SK-N-SH (cell line): ENCODE measurements at places on chromosomes 5 and 9. TPM values are rescaled to one million over a fixed set of nuclear protein-coding genes. Genes with fewer than 3 reads are reported as not detected.

DNA sequence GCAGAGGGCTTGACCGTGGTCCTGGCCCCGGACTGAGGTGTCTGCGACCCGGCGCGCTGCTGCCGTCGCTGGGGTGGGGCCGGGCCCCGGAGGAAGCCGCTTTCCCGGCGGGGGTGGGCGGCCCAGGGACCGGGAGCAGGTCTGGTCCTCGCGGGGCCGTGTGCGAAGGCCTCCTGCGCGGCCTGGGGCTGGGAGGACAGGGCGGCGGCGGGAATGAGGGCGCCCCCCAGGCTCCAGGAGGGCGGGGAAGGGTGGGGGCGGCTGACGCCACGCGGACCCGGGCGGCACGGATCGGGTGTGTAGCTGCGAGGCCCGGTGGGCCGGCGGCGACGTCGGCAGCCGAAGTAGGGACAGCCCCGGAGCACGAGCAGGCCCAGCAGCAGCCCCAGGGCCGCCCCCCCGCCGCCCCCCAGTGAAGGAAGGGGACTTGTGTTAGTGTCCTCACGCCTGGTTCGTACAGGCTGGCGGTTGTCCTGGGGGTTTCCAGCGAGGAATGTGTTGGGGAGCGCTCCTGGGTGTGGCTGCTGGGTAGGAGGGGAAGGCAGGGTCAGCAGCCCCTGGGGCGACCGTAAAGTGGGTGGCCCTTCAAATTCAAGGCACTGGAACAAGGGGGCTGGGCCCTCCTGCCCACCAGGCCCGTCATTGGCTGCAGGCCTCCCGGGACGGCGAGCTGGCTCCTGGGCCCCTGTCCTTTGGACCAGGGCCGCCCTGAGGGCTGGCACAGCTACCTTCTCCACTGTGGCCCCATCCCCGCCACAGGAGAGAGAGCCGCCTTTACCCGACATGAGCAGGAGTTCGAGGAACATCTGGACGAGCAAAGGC, 597 bp upstream of the TMEM250 start:
- H3K27me3 ChIP-seq: no peaks in the 10 kb centered on the region
- peak overlapping the region; percentile 92 for H3K27ac ChIP-seq
- no peaks in the 10 kb centered on the region for H3K36me3 ChIP-seq
- peak overlapping the region; percentile 83 for H3K4me3 ChIP-seq
- peaks cover 20% of the 10 kb centered on the region; the same call in 1 of the 2 replicates for H3K4me1 ChIP-seq

- no peaks in the 10 kb centered on the region for H3K36me3 ChIP-seq
- H3K4me1 ChIP-seq: no peaks in the 10 kb centered on the region
- no peak for DNase-seq
Observed at GRCh38 chr5:150945486-150945885, 40.7 kb upstream of the ZNF300 start.

ST8SIA4 gene
- polyA plus RNA-seq: 0.02 TPM in 2 replicates

- DNase-seq: peak; percentile 30
- H3K27ac ChIP-seq: no peak overlapping the region
- H3K27me3 ChIP-seq: no peaks in the 10 kb centered on the region; the same call in 1 of the 2 replicates
- peaks cover 52% of the 10 kb centered on the region for H3K4me1 ChIP-seq
- no peaks in the 10 kb centered on the region for H3K36me3 ChIP-seq
Observed at GRCh38 chr5:176740131-176740701, 70.1 kb upstream of the UNC5A start.

- H3K4me1 ChIP-seq: 0 out of 2 replicates have a peak, but pooled peaks cover under 1% of the 10 kb centered on the region
- no peak overlapping the region for H3K4me3 ChIP-seq
- H3K27me3 ChIP-seq: no peaks in the 10 kb centered on the region
- no peak overlapping the region for H3K27ac ChIP-seq
- no peaks in the 10 kb centered on the region for H3K36me3 ChIP-seq
- no peak for DNase-seq
Observed at GRCh38 chr5:78816143-78816765, 167.7 kb upstream of the LHFPL2 start.

DNA sequence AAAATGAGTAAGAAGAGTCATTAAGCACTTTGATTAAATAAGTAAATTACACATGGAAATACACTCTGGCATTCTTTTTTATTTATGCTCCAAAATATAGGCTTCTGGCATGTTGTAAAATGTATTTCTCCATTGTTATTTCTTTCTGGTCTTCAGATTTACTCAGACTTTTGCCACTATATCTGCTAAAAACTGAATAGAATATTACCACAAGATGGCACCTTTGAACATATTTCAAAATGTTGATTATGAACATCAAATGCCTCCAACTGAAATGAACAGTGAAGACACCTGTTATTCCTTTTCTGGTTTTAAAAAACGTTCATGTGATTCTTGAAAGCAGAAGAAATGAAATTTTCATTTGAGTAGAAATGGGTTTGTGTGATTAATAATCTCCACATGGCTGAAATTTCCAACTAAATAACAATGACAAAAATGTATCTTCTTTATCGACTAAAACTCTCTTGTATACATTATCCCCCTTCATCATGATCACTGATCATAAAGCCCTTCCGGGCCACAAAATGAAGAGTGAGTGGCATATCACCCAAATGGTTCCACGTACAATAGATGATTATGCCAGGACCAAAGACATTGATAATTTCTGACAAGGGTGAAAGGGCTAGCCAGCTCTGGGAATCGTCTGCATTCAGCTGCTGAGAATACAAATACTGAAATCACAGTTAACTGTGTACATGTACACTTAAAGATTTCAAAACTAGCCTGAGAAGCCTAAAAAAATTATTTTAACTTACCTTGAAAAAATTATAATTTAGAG, 23.8 kb downstream of the TYRP1 start:
- no peak overlapping the region for H3K4me3 ChIP-seq
- no peak overlapping the region for H3K27ac ChIP-seq

SLC34A1 gene
- polyA plus RNA-seq: 0.03 TPM in 1 of 2 replicates, not detected in the other

RORB gene
- polyA plus RNA-seq: 0.13 and 0.47 TPM in 2 replicates

GNA14 gene
- 0.15 and 0.26 TPM in 2 replicates for polyA plus RNA-seq

DNA sequence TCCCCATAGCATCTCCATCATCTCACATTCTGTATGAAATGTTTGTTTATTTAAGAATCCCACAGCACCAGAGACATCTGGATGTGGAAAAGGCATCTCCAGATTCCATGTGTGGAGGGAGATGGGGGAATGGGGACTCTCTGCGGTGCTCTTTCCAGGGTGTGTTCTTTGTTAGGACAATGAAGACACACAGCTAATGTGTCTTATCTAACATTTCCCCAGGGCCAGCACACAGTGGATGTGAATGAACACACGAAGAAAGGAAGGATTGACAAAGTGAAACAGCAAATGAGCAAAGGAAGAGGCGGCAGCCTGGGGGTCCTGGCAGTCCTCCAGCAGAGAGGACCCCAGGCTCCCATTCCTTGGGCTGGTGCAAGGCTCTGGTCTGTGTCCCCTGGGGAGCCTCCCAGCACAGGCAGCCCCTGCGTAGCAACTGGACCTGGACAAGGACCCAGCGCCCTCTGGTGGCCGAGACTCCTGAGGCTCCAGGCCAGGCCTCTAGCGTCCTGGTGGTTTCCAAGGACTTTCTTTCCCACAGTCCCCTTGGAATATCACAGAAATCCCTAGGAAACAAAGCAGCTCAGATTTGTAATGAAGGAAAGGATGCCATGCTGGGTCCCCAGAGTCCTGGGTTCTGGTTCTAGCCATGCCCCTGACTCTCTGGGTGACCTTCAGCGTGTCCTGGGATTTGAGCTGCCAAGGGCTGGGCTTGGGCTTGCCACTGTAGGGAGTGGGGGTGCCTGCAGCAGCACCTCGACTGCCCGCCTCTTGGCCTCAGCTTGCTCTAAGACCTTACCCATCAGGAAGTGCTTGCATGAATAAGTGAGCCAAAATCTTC, 3.5 kb upstream of the PDLIM7 start:
- DNase-seq: peak; percentile 92
- H3K27me3 ChIP-seq: no peaks in the 10 kb centered on the region
- H3K27ac ChIP-seq: peak overlapping the region; percentile 83
- H3K4me3 ChIP-seq: no peak overlapping the region; the same call in 1 of the 2 replicates
- no peaks in the 10 kb centered on the region for H3K36me3 ChIP-seq

DNA sequence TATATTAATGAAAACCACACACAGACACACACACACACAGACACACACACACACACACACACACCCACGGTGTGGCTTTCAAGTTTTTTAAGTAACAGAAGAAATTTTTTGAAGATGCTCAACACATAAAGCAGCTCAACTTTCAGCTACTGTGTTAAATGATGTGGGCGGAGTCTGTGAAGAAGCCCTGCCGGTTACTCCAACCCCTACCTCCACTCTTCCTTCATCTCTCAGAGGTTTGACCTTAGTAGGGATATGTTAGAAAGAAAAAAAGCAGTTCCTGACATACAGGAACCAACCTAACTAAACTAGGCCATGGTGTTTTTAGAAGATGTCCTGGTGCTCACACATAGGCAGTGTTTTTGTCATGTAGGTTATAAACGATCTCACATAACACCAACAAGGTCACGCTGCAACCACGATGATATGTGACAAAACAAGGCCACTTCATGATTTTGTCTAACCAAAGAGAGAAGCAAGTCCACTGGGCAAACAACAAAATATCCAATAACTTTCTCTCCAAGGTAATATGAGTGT, 112.8 kb downstream of the EMB start:
- DNase-seq: no peak
- no peaks in the 10 kb centered on the region for H3K27me3 ChIP-seq
- H3K4me1 ChIP-seq: no peaks in the 10 kb centered on the region
- H3K4me3 ChIP-seq: no peak overlapping the region
- no peaks in the 10 kb centered on the region for H3K36me3 ChIP-seq

GRCh38 chr5:147093138-147093537, 141.7 kb upstream of the STK32A start:
- peaks cover 5% of the 10 kb centered on the region for H3K4me1 ChIP-seq
- DNase-seq: no peak
- no peaks in the 10 kb centered on the region for H3K36me3 ChIP-seq
- H3K4me3 ChIP-seq: no peak overlapping the region

DNA sequence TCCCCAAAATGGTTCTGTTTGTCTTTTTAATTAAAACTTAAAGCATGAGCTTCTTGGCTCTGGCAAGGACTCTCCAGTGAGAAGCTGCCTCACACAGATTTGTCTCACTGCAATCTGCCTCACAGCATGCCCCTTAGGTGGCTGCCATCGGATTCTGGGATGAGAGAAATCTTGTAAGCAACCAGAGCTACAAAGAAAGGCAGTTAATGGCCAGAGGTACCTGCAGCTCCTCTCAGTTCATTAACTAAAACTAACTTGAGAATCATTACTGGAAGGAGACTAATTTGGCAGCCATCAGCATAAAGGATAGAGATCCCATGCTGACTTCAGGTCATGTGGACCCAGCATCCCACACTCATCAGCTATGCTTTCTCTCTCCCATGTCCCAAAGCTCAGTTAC, 220.6 kb upstream of the DMAC1 start:
- H3K4me1 ChIP-seq: no peaks in the 10 kb centered on the region
- H3K27ac ChIP-seq: no peak overlapping the region
- no peaks in the 10 kb centered on the region for H3K36me3 ChIP-seq

TMEM232 gene
- polyA plus RNA-seq: 0.66 and 1.2 TPM in 2 replicates

DNA sequence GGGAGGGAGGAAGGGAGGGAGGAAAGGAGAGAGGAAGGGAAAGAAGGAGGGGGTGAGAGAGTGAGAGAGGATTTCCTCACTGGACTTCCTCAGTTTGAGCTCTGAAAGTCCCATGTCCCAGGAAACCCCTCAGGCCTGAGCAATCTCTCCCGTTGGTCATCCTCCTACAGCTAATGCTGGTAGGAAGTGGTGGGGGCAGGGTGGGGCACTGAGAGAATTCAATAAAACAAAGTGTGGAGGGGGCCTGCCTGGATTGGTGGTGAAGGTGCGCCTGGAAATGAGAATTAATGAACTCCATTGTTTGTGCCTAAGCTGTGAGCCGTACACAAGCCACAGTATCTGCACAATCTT, 195.0 kb downstream of the RGS3 start:
- H3K4me3 ChIP-seq: no peak overlapping the region
- no peak for DNase-seq
- peaks cover 11% of the 10 kb centered on the region; the same call in 1 of the 2 replicates for H3K4me1 ChIP-seq
- H3K27ac ChIP-seq: no peak overlapping the region
- H3K36me3 ChIP-seq: no peaks in the 10 kb centered on the region

- H3K4me3 ChIP-seq: no peak overlapping the region
- DNase-seq: no peak
- H3K4me1 ChIP-seq: no peaks in the 10 kb centered on the region
- H3K27ac ChIP-seq: no peak overlapping the region
Observed at GRCh38 chr5:125126050-125126449, 379.6 kb upstream of the ZNF608 start.

- H3K4me1 ChIP-seq: no peaks in the 10 kb centered on the region
- H3K27ac ChIP-seq: no peak overlapping the region
Observed at GRCh38 chr5:109849478-109850088, 159.9 kb downstream of the MAN2A1 start.

DNA sequence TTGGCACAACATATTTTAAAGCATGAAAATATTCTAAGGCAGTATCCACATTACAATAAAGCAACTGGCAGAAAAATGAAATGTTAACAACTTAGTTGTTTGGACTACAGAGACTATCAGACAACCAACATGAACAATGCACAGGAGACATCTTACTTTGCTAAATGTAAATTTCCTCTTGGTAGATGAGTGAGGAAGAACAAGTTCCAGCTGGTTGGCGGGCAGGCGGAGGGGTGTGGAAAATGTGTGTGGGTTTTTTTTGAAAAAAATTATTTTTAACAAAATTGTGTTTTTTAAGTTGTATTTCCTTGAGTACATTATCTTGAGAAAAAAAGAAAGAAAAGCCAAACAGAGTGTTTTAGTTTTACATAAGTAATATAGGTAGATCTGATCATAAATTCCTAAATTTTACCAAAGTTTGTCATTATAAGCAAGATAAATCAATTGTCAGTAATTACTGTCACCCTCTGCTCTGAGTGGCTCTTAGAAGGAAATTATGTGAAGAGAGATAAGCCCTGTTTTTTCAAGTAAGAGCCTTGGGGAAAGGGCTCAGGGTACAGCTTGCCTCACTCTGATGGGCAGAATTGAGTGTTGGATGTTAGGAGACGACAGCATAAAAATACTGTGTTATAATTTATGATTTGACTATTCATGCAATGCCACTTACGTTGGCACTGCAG, 42.5 kb downstream of the TMEM167A start:
- no peaks in the 10 kb centered on the region for H3K4me1 ChIP-seq
- no peak overlapping the region for H3K4me3 ChIP-seq
- no peaks in the 10 kb centered on the region for H3K27me3 ChIP-seq
- H3K27ac ChIP-seq: peak overlapping the region; percentile 99
- no peak for DNase-seq
- no peaks in the 10 kb centered on the region for H3K36me3 ChIP-seq

FST gene
- 157 and 162 TPM in 2 replicates for polyA plus RNA-seq

PCDHGA7 gene
- polyA plus RNA-seq: 3.4 and 7.8 TPM in 2 replicates

- H3K27ac ChIP-seq: no peak overlapping the region
- peaks cover 9% of the 10 kb centered on the region; the same call in 1 of the 2 replicates for H3K4me1 ChIP-seq
- no peak for DNase-seq
- H3K36me3 ChIP-seq: no peaks in the 10 kb centered on the region
- H3K4me3 ChIP-seq: no peak overlapping the region
- H3K27me3 ChIP-seq: no peaks in the 10 kb centered on the region
Observed at GRCh38 chr5:175711472-175712312, 53.8 kb downstream of the HRH2 start.

CCNJL gene
- 6.6 and 7.1 TPM in 2 replicates for polyA plus RNA-seq

HTR1A gene
- not detected in 2 replicates for polyA plus RNA-seq

SOX30 gene
- 0.10 and 0.13 TPM in 2 replicates for polyA plus RNA-seq

DNA sequence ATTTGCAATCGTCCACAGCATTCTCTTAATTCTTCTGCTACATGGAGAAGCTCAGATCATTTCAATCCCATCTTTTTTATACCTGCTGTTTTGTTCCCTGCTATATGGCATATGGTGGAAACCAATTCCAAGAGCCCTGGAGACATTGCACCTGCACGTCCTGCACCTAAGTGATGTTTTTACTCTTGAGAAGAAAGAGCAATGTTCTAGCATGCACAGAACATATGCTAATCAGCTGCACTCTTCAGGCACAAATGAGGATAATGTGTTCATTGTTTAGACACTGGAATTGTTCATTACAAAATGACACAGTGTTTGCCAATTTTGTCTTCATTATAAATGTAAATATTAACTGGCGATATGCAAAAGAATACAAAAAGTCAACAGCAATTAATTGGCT, 935.8 kb downstream of the TLE4 start:
- DNase-seq: no peak
- H3K4me1 ChIP-seq: no peaks in the 10 kb centered on the region
- no peaks in the 10 kb centered on the region for H3K36me3 ChIP-seq
- no peaks in the 10 kb centered on the region for H3K27me3 ChIP-seq
- H3K4me3 ChIP-seq: no peak overlapping the region
